ENCODE measurements at places on chromosomes 7 and 10.

- no peak for DNase-seq
Observed at GRCh38 chr7:30977222-30977621, 13.5 kb downstream of the GHRHR start.

- DNase-seq = no peak
Observed at GRCh38 chr10:93106631-93107072, 33.0 kb downstream of the CYP26A1 start.

DNA sequence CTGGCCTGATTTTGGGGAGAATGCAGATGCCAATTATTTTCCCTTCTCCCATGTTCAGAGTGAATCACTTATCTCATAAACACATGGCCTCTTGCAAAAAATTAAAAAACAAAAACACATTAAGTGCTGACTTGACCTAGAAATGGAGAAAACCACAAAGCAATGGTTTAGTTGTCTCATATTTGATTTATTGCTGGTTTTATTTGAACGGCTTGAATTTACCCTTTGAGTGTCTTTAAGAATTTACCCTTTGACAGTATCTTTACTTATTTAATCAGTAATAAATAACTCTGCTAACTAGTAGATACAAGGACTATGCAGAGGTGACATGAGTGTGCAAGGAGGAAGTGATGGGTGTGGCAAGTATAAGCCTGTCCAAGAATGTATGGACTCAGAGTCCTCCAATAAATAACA lies 68.1 kb upstream of the GSDME start:
- DNase-seq = no peak

DNA sequence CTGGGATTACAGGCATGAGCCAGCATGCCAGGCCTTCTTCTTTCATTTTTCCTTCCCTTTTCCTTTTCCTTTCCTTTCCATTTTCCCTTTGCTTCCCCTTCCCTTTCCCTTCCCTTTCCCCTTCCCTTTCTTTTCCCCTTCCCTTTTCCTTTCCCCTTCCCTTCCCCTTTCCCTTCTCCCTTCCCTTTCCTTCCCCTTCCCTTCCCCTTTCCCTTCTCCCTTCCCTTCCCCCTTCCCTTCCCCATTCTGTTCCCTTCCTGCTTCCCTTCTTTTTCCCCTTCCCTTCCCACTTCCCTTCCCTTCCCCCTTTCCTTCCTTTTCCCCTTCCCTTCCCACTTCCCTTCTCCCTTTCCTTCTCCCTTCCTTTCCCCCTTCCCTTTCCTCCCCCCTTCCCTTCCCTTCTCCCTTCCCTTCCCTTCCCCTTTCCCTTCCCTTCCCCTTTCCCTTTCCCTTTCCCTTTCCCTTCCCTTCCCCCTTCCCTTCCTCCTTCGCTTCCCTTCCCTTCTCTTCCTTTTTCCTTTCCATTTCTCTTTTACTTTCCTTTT lies 712.2 kb upstream of the POM121L12 start:
- no peak for DNase-seq

GRCh38 chr10:42367532-42368230 lies 270.7 kb downstream of the ZNF33B start:
- no peak for DNase-seq

- DNase-seq = no peak
Observed at GRCh38 chr7:19944363-19945120, 171.1 kb upstream of the TMEM196 start.

DNA sequence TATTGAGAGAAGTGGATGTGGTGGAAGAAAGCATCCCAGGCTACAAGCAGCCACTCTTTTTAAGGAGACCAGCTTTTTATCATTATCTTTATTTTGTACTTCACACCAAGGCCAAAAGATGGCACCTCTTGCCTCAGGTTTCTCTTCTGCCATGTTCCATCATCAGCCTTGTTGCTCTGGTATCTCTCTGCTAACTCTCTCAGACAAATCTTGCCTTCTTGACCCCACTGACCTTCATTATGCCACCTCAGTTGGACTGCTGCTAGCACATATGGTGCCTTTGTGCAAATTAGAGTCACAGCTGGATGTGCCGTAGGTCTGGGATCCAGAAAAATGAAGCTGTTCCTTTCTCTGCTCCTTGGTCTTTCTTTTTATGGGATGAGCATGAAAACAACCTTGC lies 47.1 kb upstream of the DYNC1I1 start:
- no peak for DNase-seq

- no peak for DNase-seq
Observed at GRCh38 chr7:36854652-36855051, 130.4 kb upstream of the AOAH start.

DNA sequence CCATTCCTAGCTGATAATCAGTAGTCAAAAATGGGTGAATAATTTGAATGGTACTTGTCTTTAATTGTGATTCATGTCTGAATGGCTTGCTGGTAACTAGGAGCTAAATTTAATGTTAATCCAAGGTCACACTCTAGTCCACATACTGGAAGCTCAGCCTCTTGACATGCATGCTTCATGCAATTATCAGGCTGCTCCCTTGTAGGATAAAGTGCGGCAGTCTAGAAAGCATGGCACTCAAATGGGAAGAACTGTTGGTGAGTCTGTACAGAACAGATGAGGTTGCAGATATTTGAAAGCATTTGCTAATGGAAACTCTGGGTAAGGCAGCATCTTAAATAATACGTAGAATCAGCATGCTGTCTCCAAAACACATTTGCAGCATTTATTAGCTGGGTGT lies 499.4 kb downstream of the AUTS2 start:
- DNase-seq = no peak

DNA sequence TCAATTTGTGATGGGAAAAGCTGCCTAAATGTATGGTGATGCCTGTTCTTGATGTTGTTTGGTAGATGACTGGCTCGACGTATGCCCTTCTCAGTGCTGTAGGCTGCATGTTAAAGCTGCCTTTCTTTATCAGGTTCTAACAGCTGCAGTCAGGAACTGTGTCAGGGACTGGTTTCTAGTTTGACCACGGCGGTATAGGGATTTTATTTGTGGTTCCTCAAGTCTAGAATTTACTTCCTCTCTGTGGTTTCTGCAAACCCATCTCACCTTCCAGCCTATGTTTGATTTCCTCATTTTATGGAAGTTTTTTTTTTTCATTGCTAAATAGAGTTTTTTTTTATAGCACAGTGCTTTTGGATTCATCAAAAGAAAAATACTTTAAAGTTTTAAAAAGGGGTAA lies 26.5 kb downstream of the LMTK2 start:
- peak; percentile 28 for DNase-seq

DNA sequence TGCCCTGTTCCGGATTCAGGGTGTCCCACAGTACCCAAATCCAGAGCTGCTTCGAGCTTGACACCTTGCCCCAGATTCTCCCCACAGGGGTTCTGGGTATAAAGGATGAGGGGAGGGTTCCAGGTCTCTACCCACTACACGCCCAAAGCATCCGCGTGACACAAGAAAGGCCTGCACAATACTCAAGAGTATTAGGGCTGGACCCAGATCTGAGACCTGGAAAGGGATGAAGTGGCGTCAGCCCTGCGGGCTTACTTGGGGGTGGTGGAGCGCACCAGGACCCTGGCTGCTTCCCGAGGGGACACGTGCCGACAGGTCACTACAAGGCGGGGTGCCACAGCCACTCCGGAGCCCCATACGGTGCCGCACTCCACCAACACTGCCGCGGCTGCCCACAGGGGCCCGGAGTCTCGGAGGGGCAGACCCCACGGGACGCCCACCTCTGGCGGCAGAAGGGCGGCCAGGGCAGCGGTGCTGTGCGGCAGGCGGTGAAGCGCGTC lies 1.3 kb downstream of the TYSND1 start:
- no peak for DNase-seq

Data from activated naive CD4-positive, alpha-beta T cell treated with anti-CD3 and anti-CD28 coated beads, Interleukin-2, amount 10 ng/mL, durations not matched to agents 7 days and 5 days (primary cell).